ENCODE measurements at places on chromosomes 1 and 21.
A peak's percentile ranks its signal among the peaks of the same experiment; 100 is the strongest.

DNA sequence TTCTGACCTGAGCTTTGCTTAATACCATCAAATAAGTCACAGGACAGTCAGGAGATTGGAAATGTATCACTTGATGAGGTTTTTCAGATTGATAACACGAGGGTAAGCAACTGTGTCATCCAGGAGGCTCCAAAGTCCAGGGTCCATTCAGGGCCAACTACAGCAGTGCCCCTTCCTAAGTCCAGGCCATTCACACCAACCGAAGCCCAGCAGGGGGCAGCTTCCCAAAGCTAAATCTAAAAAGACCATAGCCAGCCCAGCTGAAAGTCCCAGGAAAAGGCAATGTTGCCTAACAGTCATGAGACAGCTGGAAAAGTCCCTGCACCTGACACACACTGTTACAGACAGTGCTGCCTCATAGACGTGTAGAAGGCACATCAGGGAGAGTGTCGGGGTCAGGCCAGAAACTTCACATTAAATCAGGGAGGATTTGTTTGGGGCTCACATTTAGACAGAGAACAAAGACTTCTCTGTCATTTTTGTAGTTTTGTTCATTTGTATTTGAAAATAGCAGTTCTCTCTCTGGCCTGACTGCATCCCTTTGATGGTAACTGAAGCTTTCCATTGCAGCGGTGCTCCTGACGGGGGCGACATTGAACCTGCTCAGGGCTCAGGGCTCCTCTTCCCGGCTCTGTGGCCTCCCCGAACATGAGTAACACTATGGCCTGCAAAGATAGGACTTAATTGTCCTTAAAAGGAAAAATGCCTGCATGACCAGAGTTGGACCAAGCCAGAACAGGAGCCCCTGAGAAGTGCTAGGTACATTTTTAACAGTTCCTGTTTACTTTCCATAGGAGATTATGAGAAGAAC, 200.4 kb downstream of the NRIP1 start:
- peak; percentile 10 for DNase-seq

DNA sequence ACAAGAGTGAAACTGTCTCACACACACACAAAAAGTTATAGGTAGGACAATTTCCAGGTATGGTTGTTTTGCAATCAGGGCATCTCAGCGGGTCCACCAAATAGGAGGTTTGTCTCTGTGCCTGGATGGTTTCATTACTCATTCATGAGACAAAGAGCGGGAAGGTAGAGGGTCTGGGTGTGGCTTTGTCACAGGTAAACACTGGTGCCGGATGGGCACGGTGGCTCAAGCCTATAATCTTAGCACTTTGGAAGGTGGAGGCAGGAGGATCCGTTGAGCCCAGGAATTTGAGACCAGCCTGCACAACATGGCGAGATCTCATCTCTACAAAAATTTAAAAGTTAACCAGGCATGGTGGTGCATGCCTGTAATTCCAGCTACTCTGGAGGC, 16.3 kb upstream of the ERVH48-1 start:
- no peak for DNase-seq

DNA sequence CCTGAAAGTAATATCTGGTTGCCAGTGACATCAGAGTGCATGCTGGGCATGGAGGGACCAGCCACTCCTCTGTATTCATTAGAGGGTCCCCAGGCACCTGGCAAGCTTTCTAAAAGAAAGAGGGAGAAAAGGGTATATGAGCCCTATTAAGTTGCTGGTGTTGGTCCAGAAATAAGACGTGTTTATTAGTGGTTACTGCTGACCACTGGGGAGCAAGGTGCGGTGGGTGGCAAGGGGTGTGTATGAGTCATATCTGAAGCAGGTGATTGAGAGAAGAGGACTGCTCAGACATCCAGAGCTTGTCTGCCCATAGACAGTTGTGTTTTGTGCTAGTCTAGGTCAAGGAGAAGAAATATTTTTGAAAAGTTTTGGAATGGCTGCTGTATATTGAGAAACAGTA, 298.1 kb downstream of the TM2D1 start:
- no peak for DNase-seq

DNA sequence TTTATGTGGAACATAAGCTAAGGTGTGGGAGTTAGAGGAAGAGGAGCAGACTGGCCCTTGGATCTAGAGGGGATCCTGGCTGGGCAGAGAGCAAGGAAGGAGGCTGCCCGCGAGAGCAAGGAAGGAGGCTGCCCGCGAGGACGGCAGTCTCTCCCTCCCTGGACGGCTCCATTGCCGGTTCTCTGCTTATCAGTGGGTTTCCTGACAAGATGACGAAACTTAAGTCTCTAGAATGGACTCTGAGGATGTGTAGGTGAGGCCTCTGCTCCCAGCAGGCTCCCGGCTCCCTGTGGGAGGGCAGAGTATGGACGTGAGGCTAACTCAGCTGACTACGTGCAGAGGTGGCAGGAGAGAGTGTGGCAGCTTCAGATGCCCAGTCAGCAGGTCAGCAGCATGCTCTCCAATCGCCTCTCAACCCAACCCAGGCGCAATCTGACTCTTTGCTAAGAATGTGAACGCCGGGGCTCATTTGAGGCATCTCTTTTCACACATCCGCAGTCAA, 6.1 kb downstream of the MYBPHL start:
- no peak for DNase-seq

- no peak for DNase-seq
Measured at GRCh38 chr1:29342983-29343382, 106.7 kb downstream of the PTPRU start.

DNA sequence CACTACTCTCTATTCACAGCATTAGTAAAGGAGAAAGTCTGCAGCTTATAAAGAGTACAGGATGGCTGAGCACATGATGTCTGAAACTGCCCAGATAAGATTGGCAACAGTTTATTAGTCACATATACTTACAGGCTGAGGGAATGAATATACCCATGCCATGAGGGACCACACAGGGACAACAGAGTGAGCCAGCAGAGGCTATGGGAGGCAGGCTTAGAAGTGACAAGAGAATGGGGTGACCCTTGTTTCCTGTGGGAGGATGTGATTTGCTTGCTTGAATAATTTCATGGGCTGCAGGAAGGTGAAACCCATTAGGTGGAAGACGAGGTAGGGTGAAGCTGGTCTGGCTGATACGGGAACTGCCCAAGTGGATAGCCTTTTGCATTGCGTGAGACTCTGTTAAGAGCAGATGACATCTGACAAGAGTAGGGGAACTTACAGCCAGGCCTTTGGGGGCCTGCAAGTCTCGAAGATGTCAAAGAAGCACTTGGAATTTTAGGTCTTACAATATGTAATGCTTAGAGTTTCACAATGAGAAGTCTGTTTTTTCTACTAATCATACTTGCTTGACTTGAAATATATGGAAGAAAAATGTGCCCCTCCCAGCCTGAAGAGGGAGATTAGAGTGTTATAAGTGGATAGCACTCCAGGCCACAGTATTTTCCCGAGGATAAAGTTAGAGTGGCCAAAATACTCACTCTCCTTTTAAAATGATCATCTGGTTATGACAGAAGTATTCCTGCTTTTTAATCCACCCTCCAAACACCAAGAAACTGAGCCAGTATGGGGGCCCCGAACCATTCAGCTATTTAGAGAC, 34.6 kb upstream of the TNFSF4 start:
- DNase-seq = no peak

GRCh38 chr1:67610450-67610849, 74.6 kb upstream of the GADD45A start:
- no peak for DNase-seq

GRCh38 chr1:77876884-77877283, 11.5 kb upstream of the NEXN start:
- DNase-seq = no peak

GRCh38 chr1:66313429-66313828, 220.5 kb upstream of the SGIP1 start:
- no peak for DNase-seq

GRCh38 chr1:195472291-195472690, 1135.9 kb downstream of the KCNT2 start:
- DNase-seq = no peak

GRCh38 chr21:45366931-45367401, 38.0 kb upstream of the COL18A1 start:
- DNase-seq = no peak

GRCh38 chr1:243933495-243933894, 83.5 kb upstream of the AKT3 start:
- no peak for DNase-seq

DNA sequence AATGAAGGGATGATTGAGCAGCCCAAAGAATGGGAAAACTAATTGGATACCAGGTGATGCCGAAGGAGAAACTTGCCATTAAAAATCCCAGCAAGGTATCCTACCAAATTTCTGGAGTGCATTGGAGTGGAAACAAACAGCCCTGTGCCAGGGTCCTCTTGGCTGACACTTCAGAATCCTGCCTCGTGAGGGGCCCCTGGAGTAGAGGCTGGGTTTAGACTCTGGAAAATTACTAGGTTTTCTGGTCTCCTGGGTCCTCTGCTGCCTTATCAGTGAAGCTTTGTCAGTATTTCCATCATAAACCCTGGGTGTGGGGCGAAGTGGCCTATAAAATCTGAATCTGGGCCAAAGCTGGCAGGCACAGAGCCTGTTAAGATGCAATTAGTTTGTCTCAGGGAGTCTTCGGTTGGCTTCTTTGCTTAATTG, 289.2 kb upstream of the USP24 start:
- DNase-seq = no peak

DNA sequence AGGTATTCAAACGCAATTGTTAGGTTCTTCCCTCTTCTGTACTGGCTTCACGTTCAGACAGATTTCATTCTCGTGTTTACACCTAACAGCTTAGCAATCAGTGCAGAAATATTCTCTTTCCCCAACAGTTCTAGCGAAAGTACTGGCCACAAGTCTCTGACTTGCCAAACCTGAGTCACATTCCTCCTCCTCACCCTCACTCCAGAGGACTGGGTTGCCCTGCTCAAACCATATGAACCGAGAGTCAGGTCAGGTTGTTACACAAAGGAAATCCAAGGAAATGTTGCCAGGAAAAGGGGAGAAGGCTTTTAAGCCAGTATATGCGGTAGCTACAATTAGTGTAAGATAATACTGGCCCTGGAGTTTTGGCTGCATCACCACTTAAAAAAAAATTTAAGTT, 282.5 kb downstream of the RGS7 start:
- no peak for DNase-seq

DNA sequence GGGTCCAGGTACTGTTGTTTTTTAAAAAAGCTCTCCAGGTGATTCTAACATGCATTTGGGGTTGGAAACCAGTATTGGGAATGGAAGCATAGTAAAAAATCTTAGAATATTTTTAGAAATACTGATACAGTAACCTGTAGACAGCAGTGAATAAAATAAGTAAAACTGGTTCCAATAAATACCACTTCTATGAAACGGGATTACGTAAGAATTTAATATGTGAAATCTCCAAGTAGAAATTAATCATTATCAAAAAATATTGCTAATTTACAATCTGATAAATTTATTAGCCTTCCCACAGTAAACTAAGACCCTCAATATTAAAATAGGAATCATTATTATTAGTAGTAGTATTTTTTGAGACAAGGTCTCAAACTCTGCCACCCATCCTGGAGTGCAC, 177.5 kb downstream of the COP1 start:
- no peak for DNase-seq

DNA sequence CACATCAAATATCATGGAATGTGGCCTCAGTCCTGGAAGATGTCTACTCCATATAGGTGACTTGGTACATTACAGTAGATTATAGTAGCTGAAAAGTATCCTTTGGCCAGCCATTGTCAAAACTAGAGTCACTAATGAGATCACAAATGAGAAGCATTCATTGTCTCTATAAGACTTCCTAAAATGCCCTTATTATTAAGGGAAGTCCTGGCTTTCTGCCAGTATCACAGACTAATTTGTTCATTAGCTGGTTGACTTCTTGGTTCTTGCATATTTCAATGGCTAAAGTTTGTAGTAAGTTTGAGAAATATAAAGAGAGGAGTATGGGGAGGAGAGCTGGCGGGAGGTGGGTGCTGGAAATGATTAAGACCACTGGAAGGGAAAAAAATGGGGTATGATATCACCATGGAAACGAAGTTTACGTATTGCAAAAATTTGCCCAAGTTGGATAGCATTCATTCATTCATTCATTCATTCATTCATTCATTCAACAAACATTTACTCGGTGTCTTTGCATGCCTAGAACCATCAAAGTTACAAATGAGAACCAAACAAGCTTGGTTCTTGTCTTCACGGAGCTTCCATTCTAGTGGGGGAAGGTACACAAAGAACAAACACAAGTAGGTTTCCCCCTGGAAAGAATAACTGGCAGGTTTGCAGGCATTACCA, 11.7 kb upstream of the B3GALNT2 start:
- no peak for DNase-seq

- DNase-seq = no peak
Measured at GRCh38 chr1:35175602-35176001, 17.3 kb downstream of the SFPQ start.

- DNase-seq = no peak
Measured at GRCh38 chr21:25750085-25750484, 15.3 kb downstream of the GABPA start.

- no peak for DNase-seq
Measured at GRCh38 chr1:58358346-58358745, 188.2 kb downstream of the OMA1 start.

- DNase-seq = no peak
Measured at GRCh38 chr1:166905900-166906299, 29.8 kb upstream of the TADA1 start.

DNA sequence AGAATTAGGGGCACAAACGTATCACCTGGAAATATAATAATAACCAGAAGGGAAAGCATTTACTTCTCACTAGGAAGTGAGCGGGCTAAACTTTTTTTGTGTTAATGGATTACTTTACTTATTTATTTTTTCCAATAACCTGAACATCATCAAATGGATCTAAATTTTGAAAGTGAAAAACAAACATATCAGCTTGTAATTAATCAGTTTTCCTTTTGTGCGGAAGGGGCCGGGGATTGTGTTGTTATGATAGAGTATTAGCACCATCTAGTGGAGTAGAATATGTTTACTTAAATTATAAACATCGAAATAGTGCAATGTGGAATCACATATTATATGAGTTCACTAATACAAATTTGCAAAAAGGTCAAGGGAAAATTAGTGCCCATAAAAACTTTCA, 9.0 kb downstream of the CFH start:
- DNase-seq = no peak

- DNase-seq = no peak
Measured at GRCh38 chr1:27789540-27790041, 16.6 kb downstream of the STX12 start.

GRCh38 chr1:93528412-93528811, 80.5 kb downstream of the FNBP1L start:
- DNase-seq = no peak

DNA sequence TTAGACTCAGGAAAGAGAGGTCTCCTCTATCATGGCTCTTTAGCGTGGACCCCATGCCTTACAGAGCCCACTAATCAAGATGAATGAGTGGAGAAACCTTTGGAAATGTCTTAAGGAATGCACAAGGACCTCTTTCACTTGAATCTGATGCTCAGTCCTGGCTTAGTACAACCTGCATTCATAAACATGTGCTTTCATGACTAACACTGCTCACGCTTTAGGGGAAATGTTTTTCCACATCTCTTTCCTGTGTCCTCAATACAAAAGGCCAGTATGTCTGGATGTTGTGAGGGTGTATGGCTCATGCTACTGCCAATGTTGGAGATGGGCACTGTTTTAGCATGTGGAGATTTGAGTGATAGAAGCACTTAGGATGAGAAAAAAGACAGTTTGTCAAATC, 14.2 kb upstream of the GNG12 start:
- DNase-seq = no peak

GRCh38 chr1:1198423-1199140, 7.8 kb downstream of the TNFRSF18 start:
- no peak for DNase-seq
